ENCODE measurements at places on chromosomes 12 and 14. TPM values are rescaled to one million over a fixed set of nuclear protein-coding genes. Genes with fewer than 3 reads are reported as not detected.

- DNase-seq, result no peak
These were observed 120.5 kb upstream of the NCOR2 start for GRCh38 chr12:124687917-124688316.

PZP gene
- total RNA-seq, result not detected

- DNase-seq, result no peak
These were observed 2.2 kb downstream of the SERPINA9 start for GRCh38 chr14:94473666-94474410.

CLEC4C gene
- not detected for total RNA-seq

TMEM30B gene
- total RNA-seq, result not detected

DNA sequence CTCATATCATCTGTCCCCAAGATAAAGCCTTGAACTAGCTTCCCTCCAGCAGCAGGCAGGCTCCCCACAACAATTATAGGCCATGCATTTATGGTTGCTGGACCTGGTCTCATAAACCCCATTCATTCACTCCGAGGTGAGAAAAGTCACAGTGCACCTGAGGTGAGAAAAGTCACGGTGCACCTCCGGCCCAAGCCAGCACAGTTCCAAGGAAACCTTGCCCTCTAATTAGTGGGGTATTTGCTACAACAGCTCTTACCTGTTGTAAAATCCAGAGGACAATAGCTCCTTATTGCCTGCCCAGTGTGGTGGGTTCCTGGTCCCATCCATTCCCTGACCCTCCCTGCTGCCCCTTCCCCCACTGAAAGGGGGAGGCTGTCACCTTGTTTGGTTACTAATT lies 65.6 kb downstream of the FBXL14 start:
- no peak for DNase-seq

DNA sequence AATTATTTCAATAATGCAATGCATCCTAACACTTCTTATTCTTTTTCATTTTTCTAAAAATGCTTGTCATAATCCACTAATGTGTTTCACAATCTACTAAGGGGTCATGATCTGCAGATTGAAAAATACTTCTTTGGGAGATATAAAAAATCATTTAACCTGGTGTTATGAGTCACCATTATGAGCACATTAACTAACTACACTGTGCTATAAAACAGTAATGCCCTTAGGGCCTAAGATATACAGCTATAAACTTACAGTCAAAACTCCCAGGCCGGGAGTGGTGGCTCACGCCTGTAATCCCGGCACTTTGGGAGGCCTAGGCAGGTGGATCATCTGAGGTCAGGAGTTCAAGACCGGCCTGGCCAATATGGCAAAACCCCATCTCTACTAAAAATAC lies 14.2 kb downstream of the ATXN2 start:
- DNase-seq, result peak; percentile 79

ADGRD1 gene
- not detected for total RNA-seq

DNA sequence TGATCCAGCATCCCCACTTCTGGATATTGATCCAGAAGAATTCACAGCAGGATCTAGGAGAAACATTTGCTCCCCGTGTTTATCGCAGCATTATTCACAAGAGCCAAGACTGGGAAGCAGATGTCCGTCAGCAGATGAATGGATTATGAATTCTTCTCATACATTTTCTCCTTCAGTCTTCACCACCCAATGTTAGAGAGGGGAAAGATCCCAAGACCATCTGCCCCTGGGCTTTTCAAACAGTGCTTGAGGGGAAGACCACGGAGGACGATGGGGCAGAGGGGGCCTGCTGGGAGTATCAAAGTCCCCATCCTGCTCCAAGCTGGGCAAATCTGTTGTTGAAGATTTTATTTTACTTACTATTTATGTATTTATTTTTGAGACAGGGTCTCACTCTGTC lies 41.1 kb downstream of the SERPINA3 start:
- no peak for DNase-seq

CYP46A1 gene
- total RNA-seq, result 0.02 TPM

DNA sequence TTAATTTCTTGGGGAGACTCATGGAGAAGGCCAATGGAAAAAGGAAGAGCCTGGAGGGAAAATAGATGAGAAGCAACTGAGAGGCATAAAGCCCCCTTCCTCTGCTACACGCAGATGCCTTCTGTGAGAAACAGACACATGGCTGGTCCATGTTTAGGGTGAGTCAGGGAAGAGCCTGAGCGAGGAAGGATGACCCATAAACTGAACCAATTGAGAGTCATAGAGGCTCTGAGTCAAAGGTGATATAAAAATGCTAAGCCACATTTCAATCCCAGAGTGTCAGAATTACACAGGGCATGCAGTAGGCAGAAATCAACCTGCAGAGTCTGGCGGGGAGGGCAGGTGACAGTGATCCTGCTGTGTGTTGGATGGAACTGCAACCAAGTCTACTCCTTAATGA lies 30.1 kb upstream of the NEDD1 start:
- peak; percentile 61 for DNase-seq

DPF3 gene
- total RNA-seq, result 5.4 TPM

- DNase-seq, result peak; percentile 17
These were observed 22.0 kb downstream of the SLC25A21 start for GRCh38 chr14:37150414-37150813.

SLC7A8 gene
- 4.0 TPM for total RNA-seq

LBHD2 gene
- total RNA-seq, result not detected

DNA sequence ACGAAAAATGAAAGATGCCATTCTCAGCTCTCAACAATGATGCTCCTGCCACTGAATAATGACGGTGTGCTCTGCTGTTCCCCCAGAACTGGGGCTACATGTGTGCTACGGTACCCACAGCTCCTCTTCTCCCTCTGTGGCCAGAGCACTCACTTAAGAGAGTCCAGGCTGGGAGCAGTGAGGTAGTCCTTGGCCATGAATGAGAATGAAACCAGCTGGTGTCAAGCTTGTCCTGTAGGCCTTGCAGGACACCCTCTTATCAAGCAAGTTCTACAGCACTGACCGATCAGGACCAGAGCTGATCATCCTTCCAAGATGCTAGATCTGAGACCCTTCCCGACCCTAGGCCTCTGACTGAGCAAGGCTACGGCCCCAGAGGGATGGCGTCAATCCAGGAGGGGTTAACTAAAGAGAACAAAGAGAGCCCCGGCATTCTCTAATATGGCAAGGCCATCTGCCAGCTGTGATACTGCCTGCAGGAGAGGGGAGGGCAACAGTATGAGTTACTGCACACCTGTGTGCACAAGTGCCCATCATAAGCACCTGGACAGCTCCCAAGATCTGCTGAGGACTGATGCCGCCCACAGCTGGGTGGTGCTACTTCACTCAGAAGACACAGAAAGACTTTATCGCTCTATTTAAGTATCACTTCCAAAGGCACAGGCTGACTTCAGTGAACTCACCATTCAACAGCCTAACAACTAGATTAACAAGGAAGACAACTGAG lies 30.5 kb downstream of the APPL2 start:
- DNase-seq, result no peak

DNA sequence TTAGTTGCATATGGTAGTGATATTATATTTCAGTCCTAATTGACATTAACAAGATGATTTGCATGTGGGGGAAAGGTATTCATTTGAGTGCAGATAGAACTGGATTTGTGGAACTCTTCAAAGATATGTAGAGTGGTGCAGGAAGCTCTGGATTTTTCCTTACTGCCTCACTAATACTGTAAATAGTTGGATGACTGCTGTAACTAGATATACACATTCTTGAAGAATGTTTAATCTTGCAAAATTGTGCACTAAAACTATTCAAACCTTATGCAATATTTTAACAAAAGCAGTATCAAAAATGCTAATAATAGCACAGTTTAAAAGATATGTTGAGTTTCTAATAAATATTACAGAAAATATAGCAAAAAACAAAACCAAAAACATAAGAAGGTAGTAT lies 43.1 kb upstream of the ATF7IP start:
- DNase-seq, result no peak

GRCh38 chr12:119735079-119735478 lies 67.1 kb downstream of the PRKAB1 start:
- DNase-seq, result no peak

DNA sequence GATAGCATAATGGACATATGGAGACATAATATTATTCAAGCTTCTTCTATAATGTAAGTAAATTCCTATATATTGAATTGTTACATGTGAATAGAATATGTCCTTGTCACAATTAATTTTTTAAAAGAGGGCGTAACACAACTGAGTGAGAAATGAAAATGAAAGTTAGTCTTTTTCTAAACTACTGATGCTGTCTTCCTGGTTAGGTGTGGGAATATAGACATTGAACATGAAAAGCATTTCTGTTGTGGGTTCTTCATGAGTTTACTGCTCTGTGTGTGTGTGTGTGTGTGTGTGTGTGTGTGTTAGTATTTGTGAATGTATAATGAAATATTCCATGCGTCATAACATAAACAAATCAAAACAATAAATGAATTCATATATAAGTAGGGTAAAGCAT lies 40.5 kb upstream of the RTL1 start:
- DNase-seq, result no peak

DNA sequence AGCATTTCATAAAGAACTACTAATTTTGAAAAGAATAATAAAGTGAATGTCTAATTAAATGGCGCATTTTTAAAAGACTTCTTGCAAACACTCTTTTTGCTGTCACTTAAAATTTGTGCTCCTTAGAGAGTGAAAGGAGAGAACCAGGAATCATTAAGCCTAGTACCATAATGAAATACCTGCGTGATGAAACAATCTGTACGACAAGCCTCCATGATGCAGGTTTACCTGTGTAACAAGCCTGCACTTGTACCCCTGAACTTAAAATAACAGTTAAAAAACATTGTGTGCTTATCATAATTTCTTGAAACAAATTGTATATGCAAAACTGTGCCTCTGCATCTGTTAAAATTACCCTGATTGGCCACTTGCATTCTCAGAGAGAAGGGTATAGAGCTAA lies 108.1 kb downstream of the MGAT4C start:
- no peak for DNase-seq

DNA sequence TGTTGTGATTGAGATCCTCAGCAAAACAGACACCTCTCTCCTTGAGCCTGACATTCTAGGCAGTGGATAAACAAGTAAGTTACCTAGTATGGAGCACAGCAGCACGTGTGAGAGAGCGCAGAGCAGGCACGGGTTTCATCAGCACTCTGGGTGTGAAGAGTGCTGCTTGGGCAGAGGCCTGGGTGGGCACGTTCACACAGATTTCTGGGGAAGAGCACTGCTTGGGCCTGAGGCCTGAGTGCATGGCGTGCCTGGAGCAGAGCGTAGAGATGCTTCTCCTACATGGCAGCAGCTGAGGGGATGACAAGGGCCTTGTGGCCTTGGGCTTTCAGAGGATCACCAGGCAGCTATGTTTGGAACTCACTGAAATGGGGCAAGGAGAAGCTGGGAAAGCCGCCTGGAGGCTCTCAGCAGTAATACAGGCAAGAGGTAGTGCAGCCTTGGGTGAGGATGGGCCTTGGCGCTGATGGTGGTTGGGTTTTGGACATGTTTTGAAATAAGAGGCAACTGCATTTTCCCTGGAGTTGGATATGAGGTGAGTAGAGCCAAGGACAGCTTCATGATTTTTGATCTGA lies 17.6 kb downstream of the CKB start:
- no peak for DNase-seq

OR4K5 gene
- total RNA-seq, result not detected

PLA2G1B gene
- not detected for total RNA-seq

- peak; percentile 91 for DNase-seq
These were observed 68.3 kb downstream of the DERA start for GRCh38 chr12:15979096-15980092.

All from M059J (cell line).